ENCODE measurements at places on chromosomes 5 and 9. TPM values are rescaled to one million over a fixed set of nuclear protein-coding genes. Genes with fewer than 3 reads are reported as not detected.

DNA sequence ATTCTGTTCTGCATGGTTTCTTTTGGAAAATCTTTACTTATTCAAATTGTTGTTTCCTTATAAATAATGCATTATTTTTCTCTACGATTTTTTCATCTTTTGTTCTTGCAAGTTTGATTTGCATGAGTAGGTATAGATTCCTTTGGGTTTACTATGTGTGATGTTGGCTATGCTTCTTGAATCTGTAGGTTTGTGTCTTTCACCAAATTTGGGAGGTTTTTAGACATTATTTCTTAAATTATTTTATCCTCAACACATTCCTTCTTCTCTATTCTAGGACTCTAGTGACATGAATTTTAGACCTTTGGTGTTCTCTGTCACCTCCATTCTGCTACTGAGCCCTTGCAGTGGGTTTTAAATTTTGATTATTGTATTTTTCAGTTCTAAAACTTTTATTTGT lies 219.0 kb downstream of the CWC27 start:
- DNase-seq, result no peak

The CD14 gene
- total RNA-seq, result 0.41 TPM

DNA sequence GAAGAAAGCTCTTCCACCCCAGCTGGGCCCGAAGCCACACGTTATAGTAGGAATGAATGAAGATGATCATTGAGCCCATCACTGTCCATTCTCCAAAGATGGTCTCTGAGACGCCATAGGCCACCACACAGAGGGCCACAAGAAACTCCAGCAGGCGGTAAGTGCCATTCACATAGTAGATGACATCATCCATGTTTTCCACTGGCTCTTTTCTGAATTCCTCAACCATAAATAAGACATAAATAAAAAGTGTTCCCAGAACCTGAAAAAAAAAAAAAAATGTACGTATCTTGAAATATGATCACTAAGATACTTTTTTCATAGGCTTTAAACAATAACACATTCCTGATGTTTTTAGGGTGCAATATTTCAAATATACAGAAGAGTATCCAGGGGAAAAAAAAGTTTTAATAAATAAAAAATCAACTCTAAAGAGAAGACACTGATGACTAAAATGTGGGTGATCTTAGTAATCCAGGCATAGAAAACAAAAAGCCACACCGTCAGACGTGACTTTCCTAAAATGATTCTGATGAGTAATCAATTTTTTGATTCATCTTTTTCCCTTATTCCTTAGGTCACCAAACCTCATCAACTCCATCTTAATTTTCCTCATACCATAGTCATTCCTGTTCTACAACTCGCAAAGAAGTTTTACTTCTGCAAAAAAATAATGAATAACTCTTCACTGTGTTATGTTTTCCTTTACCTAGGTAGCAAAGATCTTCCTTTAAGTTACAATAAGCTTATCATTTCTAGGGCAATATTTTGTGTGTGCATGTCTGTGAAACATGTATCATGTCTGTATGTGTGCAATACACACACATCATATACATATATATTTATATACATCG lies 47.8 kb downstream of the RNF145 start:
- no peak for DNase-seq

- no peak for DNase-seq
Observed at GRCh38 chr5:2909035-2909434, 157.6 kb upstream of the IRX2 start.

DNA sequence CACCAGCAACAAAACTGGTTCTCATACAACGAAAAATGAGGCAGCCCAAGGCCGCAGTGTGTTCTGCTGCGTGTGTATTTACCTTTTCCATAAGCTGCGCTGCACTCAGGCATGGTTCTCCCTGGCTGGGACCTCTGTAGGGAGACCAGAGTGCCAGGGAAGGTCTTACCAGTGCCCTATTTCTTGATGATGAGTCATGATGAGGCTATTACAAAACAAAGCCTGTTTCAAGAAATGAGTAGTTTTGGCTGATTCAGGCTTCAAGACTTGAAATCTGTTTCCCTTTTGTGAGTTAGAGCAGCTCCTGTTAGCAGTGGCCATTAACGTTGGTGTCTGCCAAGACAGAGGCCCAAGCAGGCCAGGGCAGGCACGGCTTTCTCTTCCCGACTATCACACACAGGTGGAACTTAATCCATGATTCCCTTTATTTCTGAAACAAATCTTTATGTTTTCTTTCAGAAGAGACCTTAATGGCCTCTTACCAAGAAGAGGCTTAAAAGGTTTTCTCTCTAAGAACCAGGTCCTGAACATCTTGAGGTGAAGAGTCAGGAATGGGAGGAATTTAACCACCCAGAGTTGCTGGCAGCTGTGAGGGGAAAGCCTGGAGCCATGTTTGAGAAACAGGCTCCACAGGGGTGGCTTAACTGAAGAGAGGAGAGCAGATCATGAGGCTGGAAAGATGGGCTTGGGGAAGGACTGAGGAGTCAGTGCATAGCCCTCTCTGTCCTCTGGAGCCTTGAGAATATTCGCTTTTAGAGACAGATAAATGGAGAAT lies 41.4 kb upstream of the TIFAB start:
- DNase-seq, result no peak

GRCh38 chr5:166320920-166321480 lies 1970.4 kb upstream of the WWC1 start:
- DNase-seq, result no peak

The FXN gene
- 21.0 TPM for total RNA-seq

All from activated CD8-positive, alpha-beta T cell treated with anti-CD3 and anti-CD28 coated beads for 36 hours (primary cell).